ENCODE measurements at places on chromosomes 4 and X.

DNA sequence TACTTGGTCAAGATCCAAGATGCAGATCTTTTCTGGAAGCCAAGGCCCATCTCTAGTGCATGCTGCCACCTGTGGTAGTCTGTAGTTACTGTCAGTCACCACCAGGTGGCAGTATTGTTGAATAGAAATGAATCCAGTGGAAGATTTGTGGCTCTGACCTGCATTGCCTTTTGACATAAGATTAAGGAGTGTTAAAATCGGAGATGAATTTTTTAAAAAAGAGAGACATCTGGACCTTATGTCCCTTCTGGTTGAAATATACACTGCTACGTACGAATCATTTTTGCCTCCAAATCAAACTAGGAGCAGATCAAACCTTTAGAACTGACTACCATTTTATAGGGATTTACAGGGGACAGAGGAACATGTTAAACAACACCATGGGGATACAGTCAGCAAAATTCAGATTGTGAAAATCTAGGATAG is 46.9 kb upstream of the RHOH start:
- DNase-seq: no peak

DNA sequence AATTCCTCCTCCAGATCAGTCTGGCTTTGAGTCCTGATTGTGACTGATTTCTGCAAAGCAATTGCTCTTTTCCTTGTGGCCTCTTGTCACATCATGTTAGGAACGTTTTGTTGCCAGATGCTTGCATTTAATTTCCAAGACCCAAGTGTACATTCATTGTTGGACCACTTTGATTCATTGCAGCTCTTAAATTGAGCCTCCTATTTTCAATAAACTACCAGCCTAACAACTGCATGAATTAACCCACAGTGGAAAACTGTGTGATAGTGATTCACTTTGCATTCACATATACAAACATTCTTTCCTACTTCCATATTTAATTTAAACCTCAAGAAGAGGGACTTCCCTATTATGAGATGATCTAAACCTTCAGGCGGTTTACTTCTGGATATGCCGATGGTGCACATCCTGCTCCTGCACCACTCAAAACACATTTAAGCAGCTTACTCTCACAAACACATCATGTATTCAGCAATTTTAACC is 118.4 kb downstream of the AFF1 start:
- no peak for DNase-seq

GRCh38 chr4:139800082-139800481 is 134.5 kb downstream of the MGST2 start:
- no peak for DNase-seq

- DNase-seq: no peak
Measured at GRCh38 chr4:77911091-77911490, 48.5 kb downstream of the MRPL1 start.

DNA sequence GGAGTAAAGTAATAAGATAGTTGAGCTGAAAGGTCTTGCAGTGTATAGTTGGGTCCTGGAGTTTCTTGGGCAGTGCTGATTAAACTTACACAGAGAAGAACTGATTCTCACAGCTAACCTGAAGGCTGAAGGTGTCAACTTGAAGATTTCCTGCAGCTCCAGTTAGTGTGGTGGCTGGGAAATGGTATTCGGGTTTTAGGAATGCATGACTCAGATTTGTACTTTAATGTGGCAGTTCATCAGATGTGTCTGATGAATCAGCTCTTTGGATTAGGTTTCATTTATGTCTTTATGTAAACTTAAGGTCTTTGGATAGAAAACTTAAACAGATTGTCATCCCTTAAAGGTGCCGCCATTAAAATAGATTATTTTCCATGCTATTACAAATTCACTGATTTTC is 200.0 kb downstream of the IL1RAPL1 start:
- DNase-seq: no peak

- no peak for DNase-seq
Measured at GRCh38 chr4:4383085-4383484, 3.8 kb upstream of the NSG1 start.

DNA sequence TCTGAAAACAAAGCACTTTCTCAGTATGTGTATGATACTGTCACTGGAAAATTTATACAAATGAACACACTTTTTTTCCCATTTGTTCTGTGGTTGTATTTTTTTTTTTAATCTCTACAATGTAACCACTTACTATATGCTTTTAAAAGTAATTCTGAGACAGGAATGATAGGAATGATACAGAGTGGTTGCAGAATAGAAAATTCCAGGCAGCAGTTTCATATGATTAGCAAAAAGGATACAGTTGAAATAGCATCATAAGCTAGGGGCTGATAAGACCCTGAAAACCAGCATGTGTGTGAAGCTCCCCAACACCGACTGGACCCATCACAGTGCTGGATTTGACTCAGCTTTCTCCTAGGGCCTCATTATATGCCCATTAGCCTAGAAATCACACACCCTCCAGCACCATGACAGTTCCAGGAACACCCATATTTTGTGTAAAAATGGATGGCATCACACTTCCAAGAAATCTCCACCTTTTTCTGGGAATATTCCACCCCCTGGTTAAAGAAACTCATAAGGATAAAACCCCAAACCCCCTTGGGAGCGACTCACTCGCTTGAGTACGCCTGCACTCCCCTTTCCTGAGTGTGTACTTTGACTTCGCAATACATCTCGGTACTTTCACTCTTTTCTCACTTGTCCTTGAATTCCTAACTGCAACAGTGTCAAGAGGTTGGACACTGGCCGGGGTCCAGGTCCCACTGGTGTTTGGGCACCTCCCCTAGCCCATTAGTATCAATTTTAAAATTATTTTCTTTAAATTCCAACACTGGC is 77.4 kb upstream of the AGA start:
- DNase-seq: no peak

GRCh38 chr4:101464596-101464995 is 117.3 kb upstream of the PPP3CA start:
- DNase-seq: no peak

DNA sequence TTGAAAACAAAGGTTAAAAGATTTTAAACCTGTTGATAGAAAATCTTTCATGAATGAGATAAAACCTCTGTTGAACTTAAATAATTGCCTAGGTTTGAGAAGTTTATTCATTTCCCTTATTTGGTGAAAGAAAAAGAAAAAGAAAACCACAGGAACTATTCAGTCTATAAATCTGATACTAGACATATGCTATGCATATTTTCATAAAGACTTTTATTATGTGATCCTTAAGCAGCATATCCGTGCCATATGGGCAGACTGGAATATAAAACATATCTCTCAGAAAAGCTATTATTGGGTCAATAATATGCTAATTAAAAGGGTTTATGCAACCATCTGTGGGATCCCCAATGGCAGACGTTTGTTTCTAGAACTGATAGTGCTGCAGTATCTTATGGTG is 178.7 kb downstream of the RASL11B start:
- DNase-seq: no peak

DNA sequence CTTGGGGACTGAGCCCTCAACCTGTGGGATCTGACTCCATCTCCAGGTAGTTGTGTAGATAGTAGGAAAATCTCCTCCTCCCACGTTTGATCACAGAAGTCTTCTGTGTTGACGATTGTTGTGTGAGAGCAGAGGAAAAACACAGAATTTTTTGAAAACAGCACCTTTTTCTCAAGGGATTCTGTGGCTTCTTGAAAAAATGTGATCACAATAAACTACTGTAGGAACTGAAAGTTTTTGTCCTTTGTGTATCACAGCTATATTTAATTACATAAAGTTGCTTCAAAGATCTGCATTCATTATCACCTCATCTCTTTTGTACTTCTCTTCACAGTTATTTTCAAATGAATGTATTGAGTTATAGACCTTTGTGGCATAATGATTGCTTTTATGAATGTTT is 85.1 kb downstream of the AFF1 start:
- DNase-seq: no peak

DNA sequence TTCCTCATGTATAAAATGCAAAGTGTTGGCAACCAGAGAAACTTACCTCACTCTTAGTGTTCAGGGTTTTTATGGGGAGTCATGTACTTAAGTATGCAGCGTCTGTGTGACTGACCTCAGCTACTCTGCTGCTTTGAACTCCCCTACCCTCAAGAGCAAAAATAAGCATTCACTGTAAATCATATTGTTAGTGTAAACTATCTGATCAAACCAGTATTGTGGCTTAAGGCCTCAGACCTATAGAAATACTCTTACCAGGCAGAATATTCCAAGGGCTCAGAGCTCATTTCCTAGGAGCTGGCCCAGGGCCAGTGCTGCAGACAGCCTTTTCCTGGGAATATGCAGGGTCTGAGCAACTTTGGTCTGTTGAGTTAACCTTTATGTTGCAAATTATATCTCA is 453.1 kb downstream of the CCSER1 start:
- DNase-seq: no peak

GRCh38 chrX:1480082-1480785 is 27.5 kb upstream of the ASMTL start:
- no peak for DNase-seq

DNA sequence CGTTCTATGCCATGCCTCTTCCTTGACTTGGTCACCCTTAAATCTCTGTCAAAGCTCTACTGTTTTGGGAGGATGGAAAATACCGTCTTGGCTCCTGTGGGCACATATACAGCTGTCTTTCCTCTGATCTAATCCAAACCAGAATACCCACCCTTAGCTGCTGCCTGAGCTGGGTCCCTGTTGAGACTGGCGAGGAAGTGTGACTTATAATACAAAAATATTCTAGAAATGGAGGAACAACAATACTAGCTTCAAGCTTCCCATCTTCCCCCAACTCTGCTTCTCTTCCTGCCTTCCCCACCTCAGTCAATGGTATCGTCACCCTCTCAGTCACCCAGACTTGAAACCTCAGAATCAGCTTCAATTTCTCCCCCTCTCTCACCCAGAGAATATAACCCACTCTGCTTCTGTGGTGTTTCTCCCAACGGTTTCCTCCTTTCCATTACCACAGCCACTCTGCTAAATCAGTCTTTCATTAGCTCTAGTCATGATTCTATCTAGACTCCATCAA is 599 bp upstream of the IL2RG start:
- no peak for DNase-seq

DNA sequence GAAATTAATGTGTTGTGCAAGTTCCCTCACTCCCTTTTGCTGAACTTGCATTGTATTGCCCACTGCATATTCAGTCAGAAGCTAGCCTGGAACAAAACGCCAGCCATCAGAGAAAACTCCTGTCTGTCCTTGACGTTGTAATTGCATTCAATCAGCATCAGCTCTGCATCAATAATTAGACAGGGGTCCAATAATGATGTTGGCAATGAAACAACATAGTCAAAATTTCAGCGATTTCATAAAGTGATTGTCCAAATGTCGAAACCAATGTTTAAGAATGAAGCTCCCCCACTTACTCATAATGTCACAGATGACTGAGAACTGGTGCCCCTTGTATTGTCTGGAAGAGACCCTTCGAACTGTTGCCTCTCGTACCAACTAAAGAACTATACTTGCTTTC is 504.2 kb upstream of the TENM3 start:
- DNase-seq: no peak

DNA sequence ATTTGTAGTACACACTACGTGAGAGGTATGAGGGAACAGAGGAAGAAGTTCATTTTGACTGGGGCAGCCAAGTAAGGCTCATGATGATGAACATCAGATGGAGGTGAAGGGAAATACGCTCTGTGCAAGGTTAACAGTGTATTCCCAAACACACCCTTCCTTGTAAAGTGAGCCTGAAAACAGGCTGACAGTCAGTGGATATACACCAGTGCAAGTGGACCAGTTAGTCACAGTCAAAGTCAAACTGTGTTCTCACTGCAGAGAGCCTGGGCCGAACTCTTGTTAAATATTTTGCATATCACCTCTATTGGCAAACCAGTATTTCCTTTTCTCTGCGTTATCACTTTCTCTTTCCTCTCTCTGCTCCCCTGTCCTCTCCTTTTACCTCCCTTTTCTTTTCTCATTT is 23.4 kb upstream of the RHOH start:
- DNase-seq: no peak

- no peak for DNase-seq
Measured at GRCh38 chrX:24253469-24253868, 60.4 kb downstream of the SUPT20HL2 start.

DNA sequence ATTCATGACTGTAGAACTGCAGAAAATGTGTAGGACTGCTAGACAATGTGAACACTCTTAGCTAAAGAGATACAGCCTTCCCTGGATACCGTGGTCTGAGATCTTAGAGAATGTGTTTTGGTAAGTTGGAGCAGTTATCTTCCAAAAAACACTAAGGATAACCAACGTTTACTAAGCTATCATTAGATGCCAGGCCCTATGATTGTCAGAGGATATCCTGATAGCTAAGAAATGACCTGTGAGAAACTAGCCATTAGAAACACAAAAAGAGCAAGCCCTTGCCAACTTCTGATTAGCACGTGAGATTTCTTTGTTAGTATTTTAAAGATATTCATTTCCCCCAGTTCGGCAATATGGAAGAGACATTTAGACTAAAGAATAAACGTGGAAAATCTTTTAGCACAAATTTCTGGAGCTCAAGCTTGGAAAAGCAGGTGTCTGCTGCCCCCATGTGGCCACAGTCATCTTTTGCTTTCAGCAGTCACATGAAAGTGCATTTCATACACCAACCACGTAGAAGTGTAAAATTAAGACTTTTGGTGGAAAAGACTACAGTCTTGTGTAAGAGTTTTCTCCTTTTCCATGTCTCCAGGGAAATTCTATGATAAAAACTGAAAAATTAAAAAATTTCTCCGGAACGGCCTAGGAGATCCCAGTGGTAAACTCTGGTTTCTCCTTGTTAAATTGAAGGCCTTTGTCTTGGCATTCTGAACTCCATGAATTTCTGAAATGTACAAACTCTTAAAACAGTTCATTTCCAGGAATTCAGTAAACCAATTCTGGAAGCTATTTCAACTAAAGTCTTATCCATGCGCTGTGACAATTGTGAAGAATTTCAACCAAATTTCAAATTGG is 136.4 kb downstream of the ZNF674 start:
- no peak for DNase-seq

DNA sequence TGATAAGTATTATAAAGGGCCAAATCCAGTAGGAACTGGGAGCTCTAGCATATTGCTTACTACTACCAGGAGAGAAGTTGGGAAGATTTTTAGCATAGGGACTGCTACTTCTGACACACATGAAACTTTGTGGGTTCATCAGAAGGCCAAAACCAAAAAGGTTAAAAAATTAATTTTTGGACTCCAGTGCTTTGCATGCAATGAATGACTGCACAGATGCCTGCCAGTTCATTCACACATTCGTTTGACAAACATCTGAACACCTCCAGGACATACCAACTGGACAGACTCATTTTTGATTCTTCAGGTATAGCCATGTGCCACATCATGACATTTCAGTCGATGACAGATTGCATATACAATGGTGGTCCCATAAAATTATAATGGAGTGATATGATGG is 79.8 kb downstream of the MID1IP1 start:
- DNase-seq: no peak

DNA sequence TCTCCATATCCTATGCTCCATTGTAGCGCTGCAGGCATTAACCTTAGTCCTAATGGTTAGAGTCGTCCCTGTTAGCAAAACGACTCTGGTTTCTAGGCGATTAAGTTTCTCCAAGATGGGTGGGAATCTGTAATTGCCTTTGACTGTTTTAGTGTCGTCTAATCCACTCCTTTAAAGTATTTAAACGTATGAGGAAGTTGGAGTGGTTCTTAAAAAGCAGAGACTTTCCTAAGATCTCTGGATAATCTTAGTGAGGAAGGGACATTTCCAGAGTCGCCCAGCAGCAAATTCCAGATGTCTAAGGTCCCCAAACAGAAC is 285 bp downstream of the MRPS18C start:
- DNase-seq: no peak

- DNase-seq: no peak
Measured at GRCh38 chr4:132691668-132692067, 457.4 kb upstream of the PCDH10 start.
